Activated CD4-positive, alpha-beta T cell treated with anti-CD3 and anti-CD28 coated beads, Interleukin-2, amount 10 ng/mL, durations not matched to agents 7 days and 5 days (primary cell): ENCODE measurements at places on chromosomes 4 and X. TPM values are rescaled to one million over a fixed set of nuclear protein-coding genes. Genes with fewer than 3 reads are reported as not detected.
A peak's percentile ranks its signal among the peaks of the same experiment; 100 is the strongest.

CXCL1 gene
- not detected for total RNA-seq

ENPEP gene
- total RNA-seq = not detected

RBMXL3 gene
- total RNA-seq = not detected

DNA sequence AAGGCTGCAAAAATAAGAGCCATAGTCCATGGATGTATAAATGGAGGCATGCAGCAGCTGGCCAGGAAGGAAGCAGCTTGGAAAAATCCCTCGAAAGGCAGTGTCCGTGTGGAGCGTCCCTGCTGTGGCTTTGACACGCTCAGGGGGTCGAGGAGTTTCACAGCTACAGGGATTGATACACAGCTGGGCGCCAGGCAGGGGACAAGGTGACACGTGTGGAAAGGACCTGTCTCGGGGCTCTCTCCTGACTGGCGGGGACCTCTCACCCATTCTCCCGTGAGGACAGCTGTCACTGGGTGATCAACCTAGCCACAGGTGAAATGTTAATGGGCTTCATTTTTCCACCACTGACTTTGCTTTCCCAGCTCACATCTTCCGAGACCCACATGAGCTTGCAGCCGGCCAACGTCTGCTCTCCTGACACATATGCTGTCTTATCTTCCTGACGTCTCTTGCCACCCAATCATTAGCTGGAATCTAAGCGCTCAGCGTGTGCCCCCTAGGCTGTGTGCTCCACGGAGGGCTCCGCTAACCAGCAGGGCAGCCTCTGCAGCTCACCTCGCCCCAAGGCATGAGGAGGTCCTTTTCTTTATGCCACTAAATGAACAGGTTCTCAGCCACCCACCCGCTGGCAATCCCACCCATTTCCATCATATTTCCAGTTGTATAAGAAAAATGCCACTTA, 89.4 kb upstream of the AFAP1 start:
- peaks cover 2% of the 10 kb centered on the region for H3K4me1 ChIP-seq
- H3K36me3 ChIP-seq = no peaks in the 10 kb centered on the region
- no peak for DNase-seq
- no peaks in the 10 kb centered on the region for H3K27me3 ChIP-seq
- no peak overlapping the region for H3K27ac ChIP-seq

DNA sequence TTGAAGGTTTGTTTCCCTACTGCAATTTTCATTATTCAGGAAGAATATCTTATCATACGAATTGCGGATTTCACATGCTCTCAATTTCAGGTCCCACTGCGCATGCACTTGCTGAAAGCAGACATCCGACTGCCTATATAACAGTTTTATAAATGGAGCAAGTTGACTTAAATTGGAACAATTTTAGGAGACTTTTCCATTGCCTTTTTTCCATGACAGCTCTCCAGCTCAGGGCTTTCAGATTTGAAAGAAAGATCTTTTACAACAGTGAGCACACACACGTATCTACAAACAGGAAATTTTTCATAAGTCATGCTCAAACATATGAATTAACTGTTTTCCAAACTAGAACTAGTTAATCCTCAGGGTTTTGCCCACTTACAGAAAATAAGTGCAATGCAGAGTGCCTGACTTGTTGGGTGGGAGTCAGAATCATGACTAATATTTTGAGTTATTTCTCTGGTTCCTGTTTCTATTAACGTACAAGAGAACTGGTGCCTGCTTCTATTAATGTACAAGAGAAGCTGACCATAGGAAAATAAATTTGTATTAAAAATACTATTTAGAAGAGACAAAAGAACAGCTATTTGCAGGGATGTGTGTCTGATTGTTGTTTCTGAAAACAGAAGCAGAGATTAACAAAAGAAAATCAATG, 137.9 kb downstream of the GPC3 start:
- H3K27me3 ChIP-seq = peaks cover 1% of the 10 kb centered on the region
- no peak overlapping the region for H3K4me3 ChIP-seq
- no peak for DNase-seq

GRCh38 chr4:20687864-20688263, 12.4 kb upstream of the PACRGL start:
- no peak for DNase-seq
- no peak overlapping the region for H3K27ac ChIP-seq
- H3K27me3 ChIP-seq = peaks cover 12% of the 10 kb centered on the region
- no peaks in the 10 kb centered on the region for H3K4me1 ChIP-seq

DNA sequence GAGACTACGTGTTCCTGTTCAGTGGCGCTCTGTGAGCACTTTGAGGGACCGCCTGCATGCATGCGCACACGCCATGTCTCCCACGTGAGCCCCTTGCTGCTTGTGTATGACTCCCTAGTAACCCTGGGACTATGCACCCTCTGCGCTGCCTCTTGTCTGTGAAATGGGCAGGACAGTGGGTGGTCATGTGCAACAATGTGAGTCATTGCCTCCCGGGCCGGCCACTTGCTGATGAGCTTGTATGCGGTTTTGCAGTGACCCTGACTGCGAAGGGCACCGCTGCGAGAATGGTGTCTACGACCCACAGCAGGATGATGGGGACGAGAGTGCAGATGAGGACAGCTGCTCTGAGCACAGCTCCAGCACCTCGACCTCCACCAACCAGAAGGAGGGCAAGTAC, 61.4 kb downstream of the TNIP2 start:
- no peaks in the 10 kb centered on the region for H3K27me3 ChIP-seq
- DNase-seq = no peak
- H3K4me1 ChIP-seq = peaks cover 8% of the 10 kb centered on the region
- H3K4me3 ChIP-seq = no peak overlapping the region
- peaks cover 61% of the 10 kb centered on the region for H3K36me3 ChIP-seq

DNA sequence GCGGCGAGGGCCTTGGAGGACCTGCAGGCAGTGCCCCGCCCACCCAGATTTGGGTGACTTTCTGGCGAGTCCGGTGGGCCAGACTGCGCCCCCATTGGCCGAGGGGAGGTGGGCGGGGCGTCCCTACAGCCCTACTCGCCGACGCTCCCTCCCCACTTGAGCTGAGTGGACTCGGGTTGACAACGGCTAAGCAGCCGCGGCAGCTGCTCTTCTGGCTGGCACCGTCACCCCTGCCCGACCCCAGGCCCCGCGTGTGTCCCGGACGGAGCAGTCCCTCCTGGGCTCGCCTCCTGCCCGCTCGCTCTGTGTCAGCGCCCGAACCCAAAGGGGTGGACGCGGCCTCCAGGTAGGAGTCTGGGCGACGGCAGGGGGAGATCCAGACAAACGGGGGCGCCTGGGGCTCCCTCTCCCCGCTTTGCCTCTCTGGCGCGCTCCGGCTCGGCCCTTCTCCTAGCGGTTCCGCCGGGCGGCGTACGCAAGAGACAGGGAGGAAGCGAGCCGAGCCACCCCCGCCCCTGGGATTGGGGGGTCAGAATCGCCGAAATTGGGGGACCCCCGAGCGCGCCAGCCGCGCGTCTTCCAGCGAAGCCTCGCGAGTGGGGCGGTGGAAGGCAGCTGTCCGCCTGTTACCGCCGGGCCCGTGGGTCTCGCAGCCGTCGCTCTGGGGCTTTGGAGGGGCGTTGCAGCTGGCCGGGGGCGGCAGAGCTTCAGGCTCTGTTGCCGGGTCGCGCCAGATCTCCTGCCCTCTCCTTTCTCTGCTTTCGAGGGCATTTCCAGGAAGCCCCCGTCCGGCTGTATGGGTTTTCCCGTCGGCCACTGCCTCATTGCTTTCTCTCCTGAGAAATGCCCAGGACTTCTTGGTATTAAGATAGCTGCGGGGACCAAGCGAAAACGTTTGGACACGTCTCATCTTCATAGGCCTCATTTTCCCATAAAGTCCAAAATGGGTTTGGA, 46.3 kb downstream of the STARD8 start:
- peaks cover 8% of the 10 kb centered on the region for H3K4me1 ChIP-seq
- H3K27ac ChIP-seq = peak overlapping the region; percentile 19
- peak overlapping the region; percentile 34 for H3K4me3 ChIP-seq
- H3K36me3 ChIP-seq = no peaks in the 10 kb centered on the region
